NT2/D1 (cell line): ENCODE measurements at places on chromosomes 5 and 9.

DNA sequence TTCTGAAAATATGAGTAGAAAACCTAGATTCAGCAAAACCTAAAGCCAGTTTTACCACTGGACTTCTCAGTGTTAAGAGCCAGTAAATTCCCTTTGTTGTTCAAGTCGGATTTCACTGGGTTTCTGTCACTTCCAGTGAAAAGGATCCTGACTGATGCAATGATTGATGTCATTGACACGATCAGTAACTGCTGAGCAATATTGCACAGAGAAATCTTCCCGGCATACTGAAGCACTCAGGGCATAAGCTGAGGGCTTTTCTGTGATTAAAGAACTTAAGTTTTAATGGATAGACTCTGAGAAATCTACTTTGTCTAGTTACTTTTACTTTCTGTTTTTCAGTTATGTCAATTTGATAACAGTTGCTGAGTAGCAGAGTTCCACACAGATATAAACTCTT, 61.9 kb downstream of the DENND1A start:
- no peak for DNase-seq

GRCh38 chr9:34203992-34204635, 25.3 kb downstream of the UBAP1 start:
- DNase-seq, result no peak

DNA sequence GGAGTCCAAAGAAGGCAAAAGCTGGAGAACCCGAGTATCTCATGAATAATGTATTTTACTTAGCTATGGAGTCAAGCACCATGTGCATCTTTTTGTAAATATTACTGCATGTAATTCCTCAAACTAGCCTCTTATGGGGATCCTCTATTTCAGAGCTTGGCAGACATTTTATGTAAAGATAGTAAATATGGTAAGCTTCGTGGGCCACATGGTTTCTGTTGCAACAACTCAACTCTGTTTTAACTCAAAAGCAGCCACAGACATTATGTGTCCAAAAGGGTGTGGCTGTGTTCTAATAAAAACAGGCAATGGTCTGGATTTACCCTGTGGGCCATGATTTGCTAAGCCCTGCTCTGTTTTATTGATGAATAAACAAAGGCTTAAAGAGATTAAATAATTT, 17.3 kb downstream of the DAPK1 start:
- DNase-seq, result no peak

DNA sequence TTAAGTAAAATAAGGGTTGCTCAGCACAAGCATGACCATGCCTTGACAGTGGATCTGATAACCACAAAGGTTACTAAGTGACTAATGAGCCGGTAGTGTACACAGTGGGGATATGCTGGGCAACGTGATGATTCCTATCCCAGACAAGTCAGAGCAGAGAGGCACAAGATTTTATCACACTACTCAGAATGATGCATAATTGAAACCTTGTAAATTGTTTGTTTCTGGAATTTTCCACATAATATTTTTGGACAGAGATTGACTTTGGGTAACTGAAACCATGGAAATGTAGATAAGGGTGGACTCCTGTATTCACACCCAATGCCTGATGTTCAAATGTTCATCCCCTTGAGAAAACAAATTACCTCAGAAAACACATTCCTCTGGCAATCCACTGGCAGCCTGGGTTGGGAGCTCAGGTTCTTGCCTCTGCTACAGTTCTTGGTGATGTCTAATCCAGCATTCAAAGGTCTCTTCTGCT, 16.2 kb upstream of the ERAP1 start:
- no peak for DNase-seq

GRCh38 chr5:40652441-40653220, 27.1 kb upstream of the PTGER4 start:
- DNase-seq, result no peak

- no peak for DNase-seq
Measured at GRCh38 chr5:176748967-176749935, 61.1 kb upstream of the UNC5A start.

GRCh38 chr5:147332658-147333057, 97.8 kb downstream of the STK32A start:
- peak; percentile 13 for DNase-seq
